Glomerular endothelial cell (primary cell): ENCODE measurements at places on chromosomes 13 and 19. TPM values are rescaled to one million over a fixed set of nuclear protein-coding genes. Genes with fewer than 3 reads are reported as not detected.

GRCh38 chr13:71417205-71417604 lies 449.8 kb downstream of the DACH1 start:
- DNase-seq = no peak

GRCh38 chr19:58009666-58010301 lies 7.2 kb upstream of the ZNF606 start:
- DNase-seq = no peak

DNA sequence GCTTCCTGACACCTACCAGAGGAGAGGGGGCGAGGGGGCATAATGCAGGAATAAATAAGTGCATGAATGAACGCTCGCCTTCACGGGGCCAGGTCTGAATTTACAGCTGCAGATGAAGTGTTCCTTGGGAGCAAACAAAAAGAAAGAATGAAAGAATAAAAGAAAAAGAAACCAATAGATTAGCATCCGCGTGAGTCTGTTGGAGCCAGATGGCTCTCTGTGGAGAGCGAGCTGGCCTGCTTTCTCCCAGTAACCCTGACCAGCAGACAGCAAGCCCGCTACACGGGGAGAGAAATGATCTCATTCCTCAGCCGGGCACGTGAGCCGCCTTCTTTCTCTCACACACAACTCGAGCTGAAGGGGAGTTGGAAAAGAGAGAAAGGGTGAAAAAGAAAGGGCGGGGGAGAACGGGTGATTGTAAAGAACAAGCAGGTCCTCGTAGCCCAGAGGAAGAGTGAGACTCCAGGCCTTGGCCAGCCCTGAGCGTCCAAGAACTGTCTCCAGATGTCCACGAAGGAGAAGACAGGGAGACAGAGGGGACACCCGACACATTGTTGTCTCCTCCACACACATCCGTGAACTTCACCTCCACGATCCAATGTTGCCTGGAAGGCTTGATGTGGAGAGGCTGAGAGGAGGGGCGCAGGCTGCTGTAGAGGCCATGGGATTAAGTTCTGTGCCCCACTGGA lies 81.4 kb downstream of the RNASEH2B start:
- DNase-seq = no peak

DNA sequence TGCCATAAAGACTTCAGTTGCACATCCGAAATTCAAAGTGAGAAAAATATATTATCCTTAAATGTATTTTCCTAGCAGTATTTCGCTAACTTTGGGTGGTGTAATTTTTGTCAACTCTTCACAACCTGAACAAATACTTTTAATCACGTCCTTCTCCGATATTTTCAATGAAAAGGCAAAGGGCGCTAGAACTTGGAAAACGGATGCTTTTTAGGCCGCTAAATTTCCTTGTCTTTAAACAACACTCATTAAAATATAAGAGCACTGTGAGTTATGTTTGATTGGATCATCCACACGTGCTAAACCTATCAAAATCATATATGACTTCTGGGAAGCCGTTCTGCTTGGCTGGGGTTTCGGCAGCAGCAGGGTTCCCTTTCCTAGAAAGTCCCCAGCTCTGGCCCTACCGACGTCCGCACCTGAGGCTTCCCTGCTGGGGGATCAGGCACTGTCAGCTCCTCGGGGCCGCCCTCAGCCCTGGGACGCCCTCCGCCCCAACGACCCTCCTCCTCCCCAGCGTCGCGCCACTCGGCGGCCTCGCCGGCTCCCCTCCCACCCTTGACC lies 462 bp upstream of the MPHOSPH8 start:
- DNase-seq = no peak

DNA sequence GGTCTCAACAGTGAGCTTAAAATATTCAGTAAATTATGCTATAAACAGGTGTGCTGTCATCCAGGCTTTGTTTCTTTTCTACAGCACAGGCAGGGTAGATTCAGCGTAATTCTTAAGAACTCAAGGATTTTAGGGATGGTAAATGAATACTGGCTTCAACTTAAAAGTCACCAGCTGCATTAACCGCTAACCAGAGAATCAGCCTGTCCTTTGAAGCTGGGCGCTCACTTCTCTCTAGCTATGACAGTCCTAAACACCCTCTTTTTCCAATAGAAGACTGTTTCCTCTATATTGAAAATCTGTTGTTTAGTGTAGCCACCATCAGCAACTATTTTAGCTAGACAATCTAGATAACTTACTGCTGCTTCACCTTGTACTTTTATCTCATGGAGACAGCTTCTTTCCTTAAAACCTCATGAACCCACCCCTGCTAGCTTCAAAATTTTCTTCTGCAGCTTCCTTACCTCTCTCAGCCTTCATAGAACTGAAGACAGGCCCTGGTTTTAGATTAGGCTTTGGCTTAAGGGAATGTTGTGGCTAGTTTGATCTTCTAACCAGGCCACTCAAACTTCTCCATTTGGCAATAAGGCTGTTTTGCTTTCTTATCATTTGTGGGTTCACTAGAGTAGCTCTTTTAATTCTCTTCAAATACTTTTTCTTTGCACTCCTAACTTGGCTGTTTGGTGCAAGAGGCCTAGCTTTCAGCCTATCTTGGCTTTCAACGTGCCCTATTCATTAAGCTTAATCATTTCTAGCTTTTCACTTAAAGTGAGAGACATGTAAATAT lies 89.5 kb downstream of the USP12 start:
- no peak for DNase-seq

NBEA gene
- total RNA-seq = 3.3 and 4.1 TPM in 2 replicates

GRCh38 chr13:45401314-45401713 lies 16.9 kb downstream of the SLC25A30 start:
- DNase-seq = no peak

ANGPTL8 gene
- total RNA-seq = not detected in 2 replicates
